Astrocyte of the cerebellum (primary cell): ENCODE measurements at places on chromosomes 12 and 14.

- DNase-seq, result no peak
Observed at GRCh38 chr12:77213319-77213718, 147.9 kb upstream of the E2F7 start.

DNA sequence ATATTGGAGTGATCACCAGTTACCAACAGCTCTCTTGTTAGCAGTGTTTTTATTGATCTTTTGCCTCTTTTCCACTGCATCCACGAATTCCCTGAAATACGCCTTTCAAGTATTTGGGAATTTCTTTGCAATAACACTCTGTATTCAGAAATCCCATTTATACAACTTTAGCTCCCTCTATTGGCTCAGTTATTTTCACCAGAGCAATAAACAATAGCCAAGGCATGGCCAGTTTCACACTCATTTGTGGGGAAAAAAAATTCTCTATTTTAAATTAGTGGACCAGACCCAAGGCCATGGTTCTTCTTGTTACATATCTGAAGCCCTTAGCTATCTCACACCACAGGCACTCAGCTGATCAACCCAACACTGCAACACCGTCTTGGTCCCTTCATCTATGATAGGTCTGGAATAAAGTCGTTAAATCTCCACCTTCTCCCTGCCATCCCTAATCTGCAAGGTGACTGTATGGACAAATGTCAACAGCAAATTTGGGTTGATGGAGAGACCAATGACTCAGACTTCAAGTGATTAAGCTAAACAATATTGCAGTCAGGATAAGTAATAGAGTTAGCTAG is 92.4 kb upstream of the TMEM260 start:
- DNase-seq, result peak; percentile 4

DNA sequence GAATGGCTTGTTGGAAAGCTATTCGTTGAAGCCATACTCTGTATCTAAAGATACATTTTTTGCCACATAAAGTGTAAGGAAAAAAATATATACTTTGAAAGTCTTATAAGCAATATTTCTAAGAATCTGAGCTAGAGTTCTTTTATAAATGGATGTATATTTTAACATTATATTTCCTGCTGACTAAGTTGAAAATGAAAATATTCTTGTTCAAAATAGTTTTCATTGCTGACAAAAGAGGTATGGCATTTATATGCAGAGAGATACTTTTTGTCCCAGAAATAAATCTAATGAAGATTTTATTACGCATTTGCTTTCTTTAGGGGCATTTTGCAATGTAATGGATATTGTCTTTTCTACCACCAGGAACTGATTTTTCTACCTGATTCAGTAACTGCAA is 834.9 kb downstream of the LRFN5 start:
- DNase-seq, result no peak

GRCh38 chr12:124832856-124833255 is 30.8 kb downstream of the SCARB1 start:
- no peak for DNase-seq

DNA sequence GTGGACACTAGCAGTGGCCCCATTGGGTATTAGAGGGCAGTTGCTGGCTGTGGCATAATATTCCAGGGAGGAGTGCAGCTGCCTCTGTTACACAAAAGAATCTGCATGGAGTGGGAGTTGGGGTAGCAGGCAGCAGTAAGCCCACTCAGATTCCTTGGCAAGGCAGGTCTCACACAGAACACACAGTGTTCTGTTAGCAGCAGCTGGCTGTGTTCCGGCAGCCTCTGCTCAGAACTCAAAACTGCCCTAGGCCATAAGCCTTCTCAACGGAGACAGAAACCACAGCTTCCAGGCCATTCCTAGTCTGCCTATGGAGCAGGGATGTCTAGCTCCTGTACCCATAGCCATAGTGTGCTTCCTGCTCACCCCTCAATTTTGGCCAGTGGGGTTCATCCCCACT is 1085.4 kb downstream of the SLC6A15 start:
- DNase-seq, result no peak

DNA sequence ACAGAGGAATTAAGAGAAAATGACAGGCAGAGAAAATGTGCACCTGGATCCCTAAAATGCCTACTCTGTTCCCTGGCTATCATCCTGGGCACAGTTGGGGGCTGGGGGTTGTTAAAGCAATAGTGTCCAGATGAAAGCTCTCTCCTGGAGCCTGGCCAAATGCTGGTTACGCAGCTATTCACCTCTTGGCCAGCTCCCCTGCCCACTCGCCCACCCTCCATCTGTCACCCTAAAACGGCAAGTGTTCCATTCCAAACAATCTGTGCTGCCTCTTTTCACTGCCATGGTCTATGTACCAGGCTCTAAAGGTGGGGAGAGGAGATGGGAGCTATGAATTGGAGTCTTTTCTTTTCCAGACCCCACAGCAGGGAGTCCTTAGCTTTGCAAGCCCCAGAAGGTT is 24.7 kb upstream of the NPFF start:
- no peak for DNase-seq

DNA sequence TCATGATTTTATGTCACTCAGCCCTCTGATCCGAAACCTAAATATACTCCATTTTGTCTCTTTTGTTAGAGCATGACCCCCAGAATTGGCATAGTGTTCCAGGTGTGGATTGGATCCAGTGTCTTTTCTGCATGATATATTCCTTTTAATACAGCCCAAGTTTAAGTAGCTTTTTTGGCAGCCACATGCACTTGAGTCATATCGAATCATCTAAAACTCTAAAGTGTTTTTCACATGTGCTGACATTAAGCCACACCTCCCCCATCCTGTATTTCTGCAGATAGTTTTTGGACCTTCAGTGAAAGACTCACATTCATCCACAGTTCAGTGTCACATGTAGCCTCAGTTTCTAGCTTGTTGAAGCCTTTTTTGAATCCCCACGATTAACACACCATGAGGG is 30.6 kb downstream of the BORCS5 start:
- no peak for DNase-seq

DNA sequence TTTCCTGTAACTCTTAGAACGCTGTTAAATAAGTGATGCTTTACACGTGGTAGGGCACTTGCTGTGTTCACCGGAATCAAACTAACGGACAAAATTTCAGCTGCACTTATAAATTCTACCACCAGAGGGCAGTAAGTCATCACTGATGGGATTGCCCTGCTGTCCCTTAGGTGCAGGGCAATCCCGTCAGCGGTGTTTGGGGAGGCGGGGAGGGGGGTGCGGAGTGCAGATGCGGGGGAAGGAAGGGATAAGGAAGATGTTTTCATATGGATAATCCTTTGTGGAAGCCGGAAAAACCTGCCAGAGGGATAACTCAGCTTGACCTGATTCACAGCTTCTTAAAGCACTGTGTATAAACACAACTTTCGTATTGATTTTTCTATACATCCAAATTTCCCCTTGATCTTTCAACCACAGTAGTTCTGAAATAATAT is 21.7 kb upstream of the SLC10A1 start:
- peak; percentile 46 for DNase-seq

DNA sequence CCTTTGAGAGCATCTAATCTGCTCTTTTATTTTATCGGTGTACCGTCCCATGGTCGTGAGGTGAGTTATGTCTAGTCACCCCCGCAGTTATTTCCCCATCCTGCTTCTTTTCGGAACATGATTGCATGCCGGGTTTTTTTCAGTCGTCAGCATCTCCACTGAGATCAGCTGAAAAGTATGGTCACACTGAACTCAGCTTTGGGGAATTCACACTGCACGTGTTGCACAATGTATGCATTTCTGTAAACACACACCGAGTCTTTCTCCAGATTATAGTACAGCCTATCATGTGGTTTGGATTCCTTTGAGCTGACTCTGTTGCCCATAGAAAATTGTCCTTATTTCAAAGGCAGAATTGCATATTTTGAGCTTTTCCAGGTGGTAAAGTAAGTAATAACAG is 24.6 kb downstream of the PLXNC1 start:
- DNase-seq, result peak; percentile 85

DNA sequence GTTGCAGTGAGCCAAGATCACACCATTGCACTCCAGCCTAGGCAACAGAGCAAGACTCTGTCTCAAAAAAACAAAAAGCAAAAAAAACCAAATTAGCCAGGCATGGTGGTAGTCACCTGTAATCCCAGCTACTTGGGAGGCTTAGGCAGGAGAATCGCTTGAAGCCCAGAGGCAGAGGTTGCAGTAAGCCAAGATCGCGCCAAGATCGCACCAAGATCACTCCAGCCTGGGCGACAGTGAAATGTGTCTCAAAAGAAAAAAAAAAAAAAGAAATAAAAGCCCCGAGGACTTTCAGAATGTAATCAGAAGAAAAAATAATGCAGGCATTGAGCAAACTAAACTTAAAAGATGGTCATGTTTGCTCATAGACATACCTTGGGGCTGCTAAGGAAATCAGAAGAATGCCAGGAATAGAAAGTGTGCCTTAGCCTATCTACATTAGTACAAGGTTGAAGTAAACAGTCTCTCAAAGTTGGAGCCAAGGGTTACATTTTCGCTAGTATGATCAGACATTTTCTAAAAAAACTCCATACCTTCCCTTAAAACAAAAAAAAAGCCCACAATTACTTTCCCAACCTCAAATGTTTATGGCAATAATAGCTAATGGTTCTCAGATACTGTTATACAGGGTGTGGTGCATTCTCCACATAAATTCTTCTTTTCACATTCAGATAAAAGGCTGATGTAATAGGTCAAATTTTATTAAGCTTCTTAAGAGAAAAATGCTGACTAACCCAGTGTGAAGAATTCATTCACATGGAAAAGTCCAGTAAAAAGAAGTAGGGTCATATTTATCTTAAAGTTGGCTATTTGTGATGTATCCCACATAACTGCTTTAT is 15.8 kb downstream of the DTD2 start:
- DNase-seq, result peak; percentile 15

- peak; percentile 100 for DNase-seq
Observed at GRCh38 chr14:91149462-91149861, 35.6 kb downstream of the DGLUCY start.

- peak; percentile 71 for DNase-seq
Observed at GRCh38 chr14:69715725-69716477, 51.0 kb upstream of the SRSF5 start.
